Kidney (tissue), 22 donors: ENCODE measurements at places on chromosomes 13 and 19.

- DNase-seq, result no peak
These were observed 135.6 kb downstream of the RNF17 start for GRCh38 chr13:24899601-24900000.

DNA sequence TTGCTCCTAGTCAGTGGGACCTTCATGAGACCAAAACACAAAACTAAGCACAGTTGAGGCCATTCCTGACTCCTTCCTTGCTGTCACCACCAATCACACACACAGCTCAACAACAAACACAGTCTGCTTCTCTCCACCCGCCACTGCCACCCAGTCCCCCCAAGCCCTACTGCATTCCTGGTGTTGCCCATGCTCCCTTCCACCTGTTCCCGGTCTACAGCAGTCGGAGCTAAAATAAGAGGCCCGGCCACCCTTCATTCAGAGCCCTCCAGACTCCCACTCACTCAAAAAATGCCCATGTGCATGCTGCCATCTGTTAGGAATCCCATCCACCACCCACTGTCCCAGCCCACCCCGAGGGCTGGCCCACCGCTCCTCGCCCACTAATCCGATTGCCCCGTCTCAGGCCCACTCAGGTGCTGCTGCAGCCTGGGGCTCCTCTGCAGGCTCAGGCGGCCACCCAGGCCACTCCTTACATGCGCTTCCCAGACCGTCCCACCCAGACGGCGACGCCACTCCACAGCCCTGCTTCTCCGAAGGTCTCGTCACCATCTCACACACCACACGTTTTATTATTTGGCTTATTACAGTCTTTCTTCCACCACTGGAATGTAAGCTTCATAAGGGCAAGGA is 127.6 kb downstream of the RNF17 start:
- DNase-seq, result no peak

DNA sequence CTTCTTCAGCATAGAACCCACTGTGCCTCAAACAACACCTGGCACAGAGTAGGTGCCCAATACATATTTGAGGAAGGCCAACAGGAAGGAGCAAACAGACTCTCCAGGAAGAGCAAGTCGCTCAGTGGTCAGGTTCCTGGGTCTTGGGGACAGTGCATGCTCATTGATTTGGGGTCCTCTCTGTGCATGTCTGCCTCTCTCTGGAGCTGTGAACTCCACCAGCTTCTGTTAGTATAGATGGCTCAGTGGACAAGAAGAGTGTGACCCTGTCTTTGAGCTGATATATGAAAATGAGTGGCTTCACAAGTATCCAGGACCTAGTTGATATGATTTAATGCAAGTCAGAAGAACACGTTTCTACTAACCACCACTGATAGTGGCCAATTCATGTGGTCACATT is 98.7 kb downstream of the KCTD15 start:
- no peak for DNase-seq

- no peak for DNase-seq
These were observed 227.3 kb downstream of the POU4F1 start for GRCh38 chr13:78376033-78376432.

GRCh38 chr19:39277598-39277997 is 9.4 kb downstream of the IFNL2 start:
- DNase-seq, result no peak

GRCh38 chr19:31329819-31330218 is 19.4 kb downstream of the TSHZ3 start:
- no peak for DNase-seq

DNA sequence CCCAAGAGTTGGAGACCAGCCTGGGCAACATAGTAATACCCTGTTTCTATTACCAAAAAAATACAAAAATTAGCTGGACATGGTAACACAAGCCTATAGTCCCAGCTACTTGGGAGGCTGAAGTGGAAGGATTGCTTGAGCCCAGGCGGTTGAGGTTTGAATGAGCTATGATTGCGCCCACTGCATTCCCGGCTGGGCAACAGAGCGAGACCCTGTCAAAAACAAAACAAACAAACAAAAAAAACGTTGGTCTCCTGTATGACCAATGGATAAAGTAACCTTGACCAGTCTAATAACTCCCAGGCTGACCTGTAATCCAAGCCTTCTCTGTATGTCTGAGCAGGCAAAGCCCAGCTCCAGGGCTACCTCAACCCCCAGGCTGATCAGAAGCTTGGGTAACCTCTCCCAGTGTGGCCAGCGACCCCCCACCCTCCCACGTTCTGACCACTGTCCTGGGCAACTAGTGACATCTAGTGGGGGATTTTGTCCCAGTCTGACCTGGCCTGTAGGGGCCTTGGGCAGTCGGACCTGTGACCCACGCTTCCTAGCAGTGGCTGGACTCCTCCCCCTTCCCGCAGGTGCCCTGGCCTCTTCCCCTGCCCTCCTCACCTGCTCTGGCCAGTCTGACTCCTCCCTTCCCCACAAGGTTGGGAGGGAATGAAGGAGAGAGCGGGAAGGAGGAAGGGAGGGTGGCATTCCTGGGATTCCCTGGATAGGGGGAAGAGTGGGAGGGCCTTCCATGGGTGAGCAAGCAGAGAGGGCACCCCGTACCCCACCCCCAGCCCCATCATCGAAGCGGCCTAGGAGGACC is 1.0 kb upstream of the BCAM start:
- peak; percentile 95 for DNase-seq

DNA sequence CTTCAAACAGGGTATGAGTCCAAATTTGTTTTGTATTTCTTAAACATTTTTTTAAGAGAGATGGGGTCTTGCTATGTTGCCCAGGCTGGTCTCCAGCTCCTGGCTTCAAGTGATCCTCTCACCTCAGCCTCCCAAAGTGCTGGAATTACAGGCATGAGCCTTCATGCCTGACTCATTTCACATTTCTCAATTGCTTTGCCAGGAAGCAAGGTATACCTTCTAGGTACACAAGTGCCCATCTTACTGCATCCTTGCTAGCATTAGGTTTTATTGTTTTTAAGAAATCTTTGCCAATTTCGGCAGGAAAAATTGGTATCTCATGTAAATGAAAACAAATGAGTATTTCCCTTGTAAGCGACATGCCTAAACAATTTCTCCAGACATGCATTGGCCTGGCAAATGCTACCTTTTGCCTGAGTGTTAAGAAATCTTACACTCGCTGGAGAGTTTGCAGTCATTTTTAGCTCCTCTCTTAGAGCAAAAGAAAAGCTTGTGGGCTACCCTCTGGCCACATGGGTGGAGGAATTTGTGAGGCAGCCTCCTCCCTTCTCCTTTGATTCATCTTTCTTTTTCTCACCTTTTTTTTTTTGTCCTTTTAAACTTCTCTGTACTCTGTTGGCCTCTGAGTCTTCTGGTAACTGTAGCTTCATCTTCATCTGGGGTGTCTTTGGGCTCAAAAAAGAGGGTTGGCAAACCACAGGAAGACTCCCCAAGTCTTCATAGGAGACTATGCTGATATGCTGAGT is 33.0 kb downstream of the ACTL9 start:
- DNase-seq, result no peak

- DNase-seq, result peak; percentile 46
These were observed 37.8 kb downstream of the VSTM2B start for GRCh38 chr19:29563486-29564101.

DNA sequence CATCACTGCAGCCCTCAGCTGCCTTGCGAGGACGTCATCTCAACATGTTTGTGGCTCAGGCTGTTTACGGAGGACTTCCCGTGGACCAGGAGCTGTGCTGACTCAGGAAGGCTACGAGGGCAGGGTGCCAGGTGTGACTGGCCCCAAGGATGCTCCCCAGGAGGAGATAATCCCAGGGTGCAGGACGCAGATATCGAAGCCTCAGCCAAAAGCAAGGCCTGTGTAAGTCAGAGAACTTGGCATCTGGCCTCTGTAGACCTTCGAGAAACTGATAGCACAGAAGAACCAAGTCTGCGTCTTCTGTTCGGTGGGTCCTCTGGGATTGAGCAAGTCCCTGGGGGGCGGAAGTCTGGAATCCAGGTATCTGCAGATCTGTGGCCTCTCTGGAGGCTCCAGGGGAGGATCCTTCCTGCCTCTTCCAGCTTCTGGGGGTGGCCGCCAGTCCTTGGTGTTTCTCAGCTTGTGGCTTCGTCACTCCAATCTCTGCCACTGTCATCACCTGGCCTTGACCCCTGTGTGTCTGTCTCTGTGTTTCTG is 2.6 kb upstream of the DOHH start:
- DNase-seq, result no peak

GRCh38 chr13:20553311-20553710 is 13.6 kb upstream of the IFT88 start:
- peak; percentile 58 for DNase-seq

DNA sequence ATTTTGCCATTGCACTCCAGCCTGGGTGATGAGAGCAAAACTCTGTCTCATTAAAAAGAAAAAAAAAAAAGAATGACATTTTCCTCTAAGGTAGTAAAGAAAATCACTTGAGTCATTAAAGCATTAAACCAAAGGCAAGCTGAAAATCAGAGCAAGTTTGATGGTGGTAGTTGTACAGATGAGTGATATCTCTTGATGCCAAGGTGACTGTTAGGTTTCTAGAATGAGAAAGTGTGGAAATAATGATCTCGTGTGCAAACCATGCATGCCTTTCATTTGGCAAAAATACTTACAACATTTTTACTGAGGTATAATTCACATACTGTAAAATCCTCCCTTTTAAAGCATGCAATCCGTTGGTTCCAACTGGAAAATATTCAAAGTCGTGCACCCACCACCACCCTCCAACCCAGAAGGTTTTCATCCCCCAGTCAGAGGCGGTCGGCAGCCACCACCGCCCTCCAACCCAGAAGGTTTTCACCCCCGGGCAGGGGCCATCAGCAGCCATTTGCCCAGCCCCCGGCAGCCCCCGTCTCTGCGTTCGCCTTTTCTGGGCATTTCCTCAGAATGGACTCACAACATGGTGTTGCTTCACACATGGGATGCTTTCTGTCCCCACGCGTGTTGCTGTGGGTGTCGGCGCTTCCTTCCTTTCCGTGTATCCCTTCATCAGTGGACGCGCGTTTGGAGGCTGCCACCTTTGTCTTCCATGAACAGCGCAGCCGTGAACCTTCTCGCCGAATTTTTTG is 90.2 kb downstream of the ATP11A start:
- DNase-seq, result no peak

- DNase-seq, result peak; percentile 88
These were observed 216.3 kb upstream of the ZNF507 start for GRCh38 chr19:32129141-32129540.

DNA sequence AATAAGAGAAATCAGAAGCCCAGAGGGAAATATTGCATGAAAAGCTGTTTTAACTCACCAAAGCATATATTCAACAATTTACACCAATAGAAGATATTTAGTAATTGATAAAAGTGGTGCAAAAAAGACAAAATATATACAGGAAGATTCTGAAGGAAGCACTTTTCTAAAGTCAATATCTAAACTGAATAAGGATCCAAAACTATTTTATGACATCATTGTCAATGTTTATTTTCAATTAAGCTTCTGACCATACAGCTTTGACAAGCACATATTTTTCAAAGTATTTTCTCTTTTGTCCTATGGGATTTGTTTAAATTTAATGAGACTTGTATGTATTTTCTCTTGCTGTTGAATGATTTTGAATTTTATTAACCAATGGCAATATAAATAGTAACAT is 1716.1 kb downstream of the OLFM4 start:
- DNase-seq, result no peak

DNA sequence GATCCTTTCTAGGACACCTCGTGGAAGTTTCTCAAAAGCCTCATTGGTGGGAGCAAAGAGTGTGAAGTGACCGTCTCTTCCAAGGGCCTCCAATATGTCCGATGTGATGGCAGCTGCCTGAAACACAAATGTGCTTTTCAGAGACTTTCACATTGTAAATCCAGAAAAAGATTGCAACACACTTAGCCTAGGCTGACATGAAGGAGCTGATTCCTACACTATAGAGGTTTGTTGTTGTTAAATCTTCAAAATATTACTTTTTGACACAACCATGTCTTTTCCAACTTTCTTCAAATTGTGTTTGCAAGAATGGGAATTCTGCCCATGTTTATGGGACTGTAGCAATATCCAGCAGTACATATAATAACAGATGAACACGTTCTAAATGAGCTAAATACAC is 12.4 kb downstream of the POSTN start:
- no peak for DNase-seq

DNA sequence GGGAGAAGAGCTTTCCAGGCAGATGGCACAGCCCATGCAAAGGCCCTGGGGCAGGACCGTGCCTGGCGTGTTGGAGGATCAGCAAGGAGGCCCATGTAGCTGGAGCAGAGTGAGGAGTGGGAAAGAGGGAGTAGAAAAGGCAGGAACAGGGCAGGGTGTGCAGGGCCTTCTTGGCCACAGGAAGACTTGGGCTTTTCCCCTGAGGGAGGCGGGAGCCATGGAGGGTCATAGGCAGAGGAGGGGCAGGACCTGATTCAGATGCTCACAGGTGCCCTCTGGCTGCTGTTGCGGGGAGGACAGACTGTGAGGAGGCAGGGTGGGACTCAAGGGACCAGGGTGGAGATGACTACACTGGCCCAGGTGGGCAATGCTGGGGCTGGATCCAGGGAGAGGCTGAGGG is 13.8 kb upstream of the PTPRS start:
- DNase-seq, result peak; percentile 6

DNA sequence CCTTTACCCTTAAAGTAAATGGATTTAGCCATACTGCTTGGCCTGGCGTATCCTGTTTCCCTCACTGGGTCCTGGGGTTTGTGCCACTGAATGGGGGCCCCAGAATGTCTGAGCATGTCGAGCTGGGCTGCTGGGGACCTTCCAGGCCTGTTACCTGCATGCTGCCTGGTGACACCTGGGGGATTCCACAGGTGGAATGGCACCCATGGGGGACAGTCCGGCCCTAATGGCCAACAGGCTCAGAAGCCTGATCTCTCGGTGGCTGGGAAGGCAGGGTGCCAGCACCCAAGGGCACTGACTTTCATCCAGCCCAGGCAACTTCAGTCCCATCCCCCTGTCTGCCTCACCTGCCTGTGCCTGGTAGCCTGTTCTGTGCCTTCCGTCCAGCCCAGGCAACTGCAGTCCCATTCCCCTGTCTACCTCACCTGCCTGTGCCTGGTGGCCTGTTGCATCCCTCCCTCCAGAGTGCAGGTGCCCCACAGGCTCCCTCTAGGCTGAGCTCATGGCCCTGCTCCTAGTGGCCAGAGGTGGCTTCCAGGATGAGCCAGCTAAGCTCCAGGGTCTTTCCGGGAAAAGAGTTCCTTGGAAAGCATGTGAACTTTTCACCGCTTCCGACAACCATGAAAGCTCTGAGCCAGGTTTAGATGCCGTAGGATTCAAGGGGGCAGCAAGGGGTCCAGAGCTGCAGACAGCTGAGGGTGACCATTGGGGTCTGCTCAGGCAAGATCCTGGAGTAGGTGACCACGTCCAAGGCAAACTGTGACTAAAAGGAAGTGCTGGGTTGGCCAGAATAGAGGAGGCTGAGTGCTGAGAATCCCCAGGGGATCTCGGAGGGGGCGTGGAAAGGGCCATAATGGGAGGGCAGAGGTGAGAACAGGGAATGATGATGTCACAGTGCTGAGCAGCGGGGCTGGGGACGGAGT is 30.3 kb upstream of the ZNF492 start:
- no peak for DNase-seq

DNA sequence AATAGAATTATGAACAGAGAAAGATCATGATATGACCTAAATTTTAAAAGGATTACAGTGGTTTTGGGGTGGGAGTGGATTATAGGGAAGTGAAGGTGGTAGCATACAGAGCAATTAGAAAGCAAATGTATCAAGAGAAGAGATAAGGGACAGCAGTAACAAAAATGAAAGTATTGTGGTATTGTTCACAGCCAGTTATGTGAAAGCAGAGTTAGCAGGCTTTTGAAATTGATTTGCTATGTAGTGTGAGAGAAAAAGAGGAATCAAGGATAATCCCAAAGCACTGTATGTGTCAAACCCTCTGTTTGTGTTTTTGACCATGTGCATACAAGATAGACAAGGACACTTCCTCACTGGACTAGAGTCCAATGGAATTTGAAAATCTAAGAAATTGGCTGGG is 1721.4 kb downstream of the PCDH9 start:
- no peak for DNase-seq

- DNase-seq, result no peak
These were observed 42.5 kb downstream of the NFIX start for GRCh38 chr19:13037731-13038130.
